Stimulated activated CD4-positive, alpha-beta T cell treated with anti-CD3 and anti-CD28 coated beads, Interleukin-1b, Interleukin-23, amount 100 ng/mL, for 48 hours (primary cell): ENCODE measurements at places on chromosomes 2 and 18.

- DNase-seq: no peak
Observed at GRCh38 chr2:102778260-102778659, 16.4 kb downstream of the TMEM182 start.

DNA sequence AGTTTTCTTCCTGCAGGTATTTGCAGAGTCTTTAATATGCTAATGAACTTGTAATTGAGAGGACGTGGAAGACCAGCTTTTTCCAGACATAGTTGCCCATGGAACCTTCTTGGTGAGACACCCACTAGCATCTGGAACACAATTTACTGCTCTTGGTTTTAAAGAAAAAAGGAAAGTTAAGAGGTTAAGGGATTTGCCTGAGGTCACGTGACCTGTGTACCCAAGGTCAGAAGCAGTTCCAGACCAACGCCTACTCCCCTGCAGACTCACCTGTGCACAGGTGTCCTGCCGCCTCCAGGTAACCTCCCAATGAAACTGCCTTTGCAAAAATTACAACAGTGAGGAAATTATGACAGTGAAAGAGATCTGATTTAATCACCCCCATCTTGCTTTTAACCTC is 172.7 kb downstream of the ANAPC1 start:
- no peak for DNase-seq

DNA sequence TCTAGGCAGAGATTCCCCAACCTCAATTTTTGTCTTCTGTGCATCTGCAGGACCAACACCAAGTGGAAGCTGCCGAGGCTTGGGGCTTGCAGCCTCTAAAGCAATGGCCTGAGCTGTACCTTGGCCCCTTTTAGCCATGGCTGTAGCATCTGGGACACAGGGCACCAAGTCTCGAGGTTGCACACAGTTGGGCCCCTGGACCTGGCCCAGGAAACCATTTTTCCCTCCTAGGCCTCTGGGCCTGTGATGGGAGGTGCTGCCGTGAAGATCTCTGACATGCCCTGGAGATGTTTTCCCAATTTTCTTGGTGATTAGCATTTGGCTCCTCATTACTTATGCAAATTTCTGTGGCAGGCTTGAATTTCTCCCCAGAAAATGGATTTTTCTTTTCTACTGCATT is 105.7 kb upstream of the LDAH start:
- DNase-seq: no peak

DNA sequence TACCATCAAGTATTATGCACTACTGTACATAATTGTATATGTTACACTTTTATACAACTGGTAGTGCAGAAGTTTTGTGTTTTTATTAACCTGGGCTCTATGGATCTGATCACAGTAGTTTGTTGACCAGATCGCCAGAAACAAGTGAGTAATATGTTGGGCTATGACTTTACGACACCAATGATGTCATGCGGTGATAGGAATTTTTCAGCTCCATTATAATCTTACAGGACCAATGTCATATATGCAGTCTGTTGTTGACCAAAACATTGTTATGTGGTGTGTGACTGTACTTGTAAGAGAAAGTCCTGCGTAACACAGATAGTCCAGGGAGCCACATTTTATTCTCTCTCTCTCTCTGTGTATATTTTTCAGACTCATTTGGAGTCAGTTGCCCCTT is 4.5 kb upstream of the ACOXL start:
- DNase-seq: no peak

DNA sequence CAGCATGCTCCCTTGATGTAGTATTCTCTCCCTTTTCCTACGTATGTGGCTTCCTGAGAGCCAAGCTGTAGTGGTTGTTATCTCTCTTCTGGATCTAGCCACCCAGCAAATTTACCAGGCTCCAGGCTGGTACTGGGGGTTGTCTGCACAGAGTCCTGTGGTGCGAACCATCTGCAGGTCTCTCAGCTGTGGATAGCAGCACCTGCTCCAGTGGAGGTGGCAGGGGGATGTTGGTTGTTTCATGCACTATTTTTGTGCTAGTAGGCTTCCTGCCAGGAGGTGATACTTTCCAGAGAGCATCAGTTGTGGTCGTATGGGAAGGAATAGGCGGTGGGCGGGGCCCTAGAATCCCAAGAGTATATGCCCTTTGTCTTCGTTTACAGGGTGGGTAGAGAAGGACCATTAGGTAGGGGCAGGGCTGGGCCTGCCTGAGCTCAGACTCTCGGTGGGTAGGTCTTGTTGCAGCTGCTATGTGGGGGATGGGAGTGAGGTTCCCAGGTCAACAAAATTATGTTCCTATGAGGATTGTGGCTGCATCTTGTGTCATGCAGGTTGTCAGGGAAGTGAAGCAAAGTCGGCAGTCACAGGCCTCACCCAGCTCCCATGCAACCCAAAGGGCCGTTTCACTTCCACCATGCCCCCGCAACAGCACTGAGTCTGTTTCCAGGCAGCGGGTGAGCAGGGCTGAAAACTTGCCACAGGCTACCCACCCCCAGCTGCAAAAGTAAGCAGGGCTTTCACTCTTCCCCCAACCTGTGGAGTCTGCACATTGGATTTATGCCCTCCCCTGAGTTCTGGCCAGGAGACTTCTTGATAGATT is 1139.5 kb downstream of the BCL11A start:
- no peak for DNase-seq

DNA sequence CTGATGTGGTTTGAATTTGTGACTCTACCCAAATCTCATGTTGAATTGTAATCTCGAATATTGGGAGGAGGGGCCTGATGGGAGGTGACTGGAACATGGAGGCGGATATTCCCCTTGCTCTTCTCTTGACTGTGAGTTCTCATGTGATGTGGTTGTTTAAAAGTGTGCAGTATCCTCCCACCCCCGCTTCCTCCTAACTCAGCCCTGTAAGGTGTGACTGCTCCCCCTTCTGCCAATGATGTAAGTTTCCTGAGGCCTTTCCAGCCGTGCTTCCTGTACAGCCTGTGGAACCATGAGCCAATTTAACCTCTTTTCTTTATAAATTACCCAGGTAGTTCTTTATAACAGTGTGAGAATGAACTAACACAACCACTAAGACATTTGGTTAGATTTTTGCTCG is 458.4 kb downstream of the THSD7B start:
- no peak for DNase-seq

DNA sequence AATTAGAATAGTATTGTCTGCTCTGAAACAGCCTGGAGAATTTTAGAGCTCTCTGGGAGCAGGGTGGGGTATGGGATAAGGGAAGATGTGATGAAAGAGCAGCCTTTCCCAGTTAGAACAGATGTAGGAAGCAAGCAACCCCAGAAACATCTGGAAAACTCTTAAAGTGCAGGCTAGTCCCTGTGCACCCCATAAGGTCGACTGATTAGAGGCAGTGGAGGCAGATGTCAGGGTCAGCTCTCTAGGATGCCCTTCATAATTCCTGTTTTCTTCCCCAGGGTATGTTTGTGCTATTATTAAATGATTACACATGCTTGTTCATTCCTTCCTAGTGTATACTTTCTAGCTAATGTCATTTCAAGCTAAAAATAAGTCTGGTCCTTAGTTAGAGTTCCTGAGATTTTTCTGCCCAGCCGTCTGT is 41.7 kb downstream of the PTPRM start:
- no peak for DNase-seq

DNA sequence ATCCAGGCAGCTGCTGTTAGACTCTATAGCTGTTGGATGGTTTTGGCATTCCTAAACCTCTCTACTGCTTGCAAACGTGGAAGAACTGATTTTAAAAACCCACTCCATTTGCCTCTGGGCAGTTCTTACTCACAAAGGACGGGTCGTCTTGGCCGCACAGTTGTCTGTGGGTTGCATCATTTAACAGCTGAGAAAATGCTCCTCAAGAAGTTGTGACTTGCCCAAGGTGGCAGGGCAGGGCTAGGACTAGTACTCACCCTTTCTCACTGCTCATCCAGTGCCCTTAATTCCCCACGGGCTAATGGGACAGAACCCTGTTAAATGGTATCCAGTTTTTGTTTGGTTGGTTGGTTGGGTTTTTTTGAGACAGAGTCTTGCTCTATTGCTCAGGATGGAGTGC is 997 bp upstream of the DRC1 start:
- DNase-seq: no peak

DNA sequence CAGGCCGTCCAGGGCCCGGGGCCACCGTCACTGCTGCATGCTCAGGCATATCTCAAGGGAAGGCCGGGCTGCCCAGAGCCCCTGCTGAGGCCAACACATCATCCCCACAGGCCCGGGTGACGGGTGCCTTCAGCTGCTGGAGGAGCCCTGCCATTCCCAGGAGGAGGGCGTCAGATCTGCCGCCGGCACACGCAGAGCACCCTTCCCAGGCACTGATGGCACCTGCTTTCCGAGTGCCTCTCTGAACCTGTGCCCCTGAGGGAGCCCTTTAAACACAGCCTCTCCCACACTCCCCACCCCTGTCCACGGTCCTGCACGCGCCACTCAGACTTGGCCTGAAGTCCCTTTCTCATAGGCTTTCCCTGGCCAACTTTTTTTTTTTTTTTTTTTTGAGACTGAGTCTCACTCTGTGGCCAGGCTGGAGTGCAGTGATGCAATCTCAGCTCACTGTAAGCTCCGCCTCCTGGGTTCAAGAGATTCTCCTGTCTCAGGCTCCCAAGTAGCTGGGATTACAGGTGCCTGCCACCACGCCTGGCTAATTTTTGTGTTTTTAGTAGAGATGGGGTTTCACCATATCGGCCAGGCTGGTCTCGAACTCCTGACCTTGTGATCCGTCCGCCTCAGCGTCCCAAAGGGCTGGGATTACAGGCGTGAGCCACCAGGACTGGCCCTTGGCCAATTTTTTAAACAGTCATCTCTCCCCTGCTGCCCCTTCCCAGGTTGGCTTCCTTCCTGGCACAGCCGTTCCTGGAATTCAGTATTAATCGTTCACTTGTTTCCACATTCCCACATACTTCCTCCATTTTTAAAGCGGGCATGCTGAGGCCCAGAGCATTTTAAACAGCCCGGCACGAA is 211.7 kb downstream of the NDUFA10 start:
- no peak for DNase-seq

- no peak for DNase-seq
Observed at GRCh38 chr18:9947248-9947647, 33.4 kb downstream of the VAPA start.

DNA sequence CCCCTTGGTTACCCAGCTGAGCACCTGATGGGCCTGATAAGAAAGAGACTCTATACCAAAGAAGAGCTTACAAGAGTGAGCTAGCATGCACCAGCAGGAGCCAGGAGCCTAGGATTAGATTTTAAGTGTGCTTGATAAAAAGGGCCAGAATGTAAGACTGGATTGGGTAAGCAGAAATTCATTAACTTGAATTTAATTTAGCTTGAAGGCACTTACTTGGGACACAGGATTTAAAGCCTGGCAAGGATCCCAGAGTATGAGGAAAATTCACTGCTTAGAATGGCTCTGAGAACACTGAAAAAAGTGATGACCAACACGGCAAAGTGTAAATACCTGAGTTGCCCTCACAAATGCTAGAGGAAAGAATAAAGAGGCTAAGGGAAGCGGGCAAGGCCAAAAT is 91.3 kb upstream of the RBBP8 start:
- no peak for DNase-seq

- DNase-seq: no peak
Observed at GRCh38 chr2:62158444-62159121, 37.3 kb upstream of the B3GNT2 start.

GRCh38 chr2:102141970-102142828 is at the start of gene IL1R1:
TSS of gene IL1R1 (plus strand) at chr2:102142746. CDS start at chr2:102157725, 14,979 bp downstream.
- DNase-seq: no peak

DNA sequence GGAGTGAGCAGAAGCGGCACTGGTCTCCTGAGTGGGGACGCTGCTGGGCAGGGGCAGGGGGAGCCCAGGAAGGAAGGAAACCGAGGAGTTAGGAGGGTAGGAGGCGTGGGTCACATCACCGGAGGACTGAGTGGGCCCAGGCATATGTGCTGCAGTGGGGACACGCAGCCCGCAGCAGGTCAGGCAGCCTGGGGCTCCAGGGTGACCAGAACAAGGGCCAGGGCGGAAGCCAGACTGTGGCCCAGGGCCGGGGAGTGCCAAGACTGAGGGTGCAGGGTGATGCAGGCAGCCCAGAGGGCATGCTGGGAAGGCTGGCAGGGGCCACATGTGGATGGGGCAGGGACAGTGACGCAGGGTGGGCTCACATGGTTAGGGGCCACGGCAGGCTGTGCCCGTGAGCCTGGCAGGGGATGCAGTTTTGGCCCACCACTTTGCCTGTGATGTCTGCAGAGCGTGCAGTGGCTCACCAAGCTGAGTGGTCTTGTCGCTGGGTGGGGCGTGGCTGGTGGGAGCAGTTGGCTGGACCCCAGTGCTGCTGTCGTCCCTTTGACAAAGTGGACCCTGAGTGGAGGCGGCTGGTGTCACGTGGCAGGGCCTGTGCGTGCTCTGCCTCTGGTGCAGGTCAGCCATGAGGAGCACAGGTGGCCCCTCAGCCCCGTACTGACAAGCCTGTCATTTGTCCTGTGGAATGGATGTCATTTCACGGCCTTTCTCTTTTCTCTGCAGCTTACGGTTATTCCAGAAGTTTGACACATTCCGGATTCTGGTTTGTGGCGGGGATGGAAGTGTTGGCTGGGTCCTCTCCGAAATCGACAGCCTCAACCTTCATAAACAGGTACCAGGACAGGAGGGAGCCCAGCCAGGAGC is 87.1 kb downstream of the DGKD start:
- DNase-seq: no peak

DNA sequence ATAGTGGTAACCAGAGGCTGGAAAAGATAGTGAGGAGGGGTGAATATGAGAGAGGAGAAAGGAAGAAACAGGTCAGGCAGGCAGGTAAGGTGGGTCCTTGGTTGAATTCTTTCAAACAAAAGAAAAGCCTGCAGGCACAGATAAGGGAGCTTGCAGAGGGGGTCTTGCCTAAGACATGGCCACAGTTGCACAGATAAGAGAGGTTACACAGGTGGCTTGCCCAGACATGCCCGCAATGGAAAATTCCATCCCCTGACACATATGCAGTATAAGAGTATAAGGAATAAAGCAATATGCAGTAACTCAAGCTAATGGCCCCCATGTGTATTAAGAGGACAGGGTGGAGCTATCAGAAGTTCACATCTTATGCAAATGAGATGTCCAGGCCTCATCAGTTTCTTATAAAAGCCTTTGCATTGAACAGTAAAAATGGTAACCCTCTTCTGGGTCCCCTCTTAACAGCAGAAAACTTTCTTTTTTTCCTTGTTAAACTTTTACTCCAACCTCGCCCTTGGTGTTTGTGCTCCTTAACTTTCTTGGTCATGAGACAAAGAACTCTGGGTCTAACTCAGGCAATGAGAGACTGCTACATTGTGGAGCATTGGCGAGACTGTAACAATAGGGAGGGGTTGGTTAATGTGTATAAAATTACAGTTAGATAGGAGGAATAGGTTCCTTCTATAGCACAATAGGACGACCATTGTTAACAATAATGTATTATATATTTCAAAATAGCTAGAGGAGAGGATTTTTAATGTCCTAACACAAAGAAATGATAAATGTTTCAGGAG is 764.6 kb downstream of the TSN start:
- DNase-seq: no peak

GRCh38 chr18:41767960-41768359 is 187.1 kb upstream of the PIK3C3 start:
- DNase-seq: no peak

GRCh38 chr18:55906536-55906935 is 318.5 kb upstream of the TCF4 start:
- DNase-seq: no peak

DNA sequence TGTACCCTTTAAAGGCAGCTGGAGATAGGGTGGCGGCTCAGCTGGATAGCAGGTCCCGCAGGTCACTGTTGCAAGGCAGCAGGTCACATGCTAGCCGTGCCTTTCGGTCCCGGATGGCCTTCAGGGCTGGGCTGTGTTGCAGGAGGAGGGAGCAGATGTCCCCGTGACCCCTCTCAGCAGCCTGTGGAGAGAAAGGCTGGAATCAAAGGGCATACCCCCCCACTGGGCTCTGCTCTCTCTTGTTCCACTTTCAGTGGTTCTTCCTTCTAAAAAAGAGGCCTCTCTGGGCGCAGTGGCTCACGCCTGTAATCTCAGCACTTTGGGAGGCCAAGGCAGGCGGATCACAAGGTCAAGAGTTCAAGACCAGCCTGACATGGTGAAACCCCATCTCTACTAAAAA is 4.4 kb upstream of the ANKRD23 start:
- DNase-seq: no peak
